SW480 (cell line): ENCODE measurements at places on chromosomes 2 and 18.

GRCh38 chr2:231364961-231365810, 30.3 kb upstream of the B3GNT7 start:
- peak; percentile 72 for DNase-seq

DNA sequence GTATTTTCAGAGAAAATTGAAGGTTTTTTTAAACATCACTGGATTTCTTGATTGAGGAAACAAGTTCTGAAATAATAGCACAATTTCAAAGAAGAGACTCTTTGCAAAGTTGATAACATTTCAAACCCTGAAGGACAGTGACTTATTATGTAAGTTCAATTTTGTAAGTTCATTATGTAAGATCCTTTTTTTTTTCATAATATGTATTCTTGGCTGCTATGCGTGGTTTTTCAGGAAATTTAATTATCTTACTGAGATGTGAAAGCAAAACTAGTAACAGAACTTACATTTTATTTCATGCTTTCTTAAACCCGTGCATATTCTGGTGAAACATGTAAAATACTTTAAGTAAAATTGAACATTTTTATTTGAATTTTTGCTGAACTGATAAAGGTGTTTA, 65.4 kb downstream of the RIF1 start:
- no peak for DNase-seq

DNA sequence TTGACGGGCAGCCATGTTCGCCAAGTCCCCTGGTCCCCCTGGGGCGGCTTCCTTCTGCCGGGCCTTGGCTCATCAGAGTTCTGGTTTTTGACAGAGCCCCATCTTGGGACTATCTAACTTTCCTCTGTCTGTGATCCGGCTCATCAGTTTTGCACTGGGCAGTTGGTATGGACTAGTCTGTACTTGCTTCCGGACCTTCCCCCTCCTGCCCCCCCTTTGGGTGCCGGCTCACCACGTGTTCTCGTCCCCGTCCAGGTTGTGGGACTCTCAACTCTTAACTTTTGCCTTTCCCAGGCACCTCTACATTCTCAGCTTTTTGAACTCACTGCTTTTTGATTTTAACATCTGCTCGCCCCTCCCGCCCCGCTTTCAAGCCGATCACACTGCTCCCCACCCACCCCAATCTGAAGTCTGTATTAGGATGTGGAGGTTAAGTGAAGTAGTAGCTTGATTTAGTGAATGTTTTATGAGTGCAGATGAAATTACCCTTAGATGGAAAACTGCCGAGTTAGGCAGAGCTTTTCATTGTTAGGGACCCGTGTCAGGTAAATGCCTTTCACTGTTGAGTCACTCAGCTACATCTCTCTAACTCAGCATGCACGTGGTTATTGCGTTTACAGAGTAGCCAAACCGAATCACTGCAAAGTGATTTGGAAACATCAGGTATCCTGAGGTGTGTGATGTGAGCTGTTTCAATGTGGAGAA, 874 bp downstream of the WDR43 start:
- DNase-seq, result peak; percentile 63

GRCh38 chr2:236657801-236658200, 88.2 kb downstream of the ACKR3 start:
- DNase-seq, result no peak

GRCh38 chr2:60067006-60067405, 486.4 kb downstream of the BCL11A start:
- DNase-seq, result no peak

DNA sequence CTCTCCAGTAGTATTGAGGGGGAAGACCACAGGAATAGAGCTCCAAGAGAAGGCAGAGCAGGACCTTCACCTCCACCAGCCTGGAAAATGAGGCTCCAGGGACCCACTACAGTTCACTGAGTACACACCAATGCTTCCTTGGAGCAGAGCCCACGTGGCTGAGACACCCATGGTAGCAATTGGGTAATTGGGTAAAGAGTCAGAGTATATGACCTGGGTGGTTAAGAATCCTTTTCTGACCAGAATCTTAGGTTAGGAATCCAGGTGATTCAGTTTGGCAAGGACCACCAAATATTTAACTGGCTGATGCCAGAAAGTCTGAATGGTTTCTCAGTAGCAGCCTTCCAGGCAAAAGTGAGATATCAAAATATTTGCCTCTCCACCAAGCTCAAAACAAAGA, 107.7 kb downstream of the MDH1 start:
- no peak for DNase-seq

DNA sequence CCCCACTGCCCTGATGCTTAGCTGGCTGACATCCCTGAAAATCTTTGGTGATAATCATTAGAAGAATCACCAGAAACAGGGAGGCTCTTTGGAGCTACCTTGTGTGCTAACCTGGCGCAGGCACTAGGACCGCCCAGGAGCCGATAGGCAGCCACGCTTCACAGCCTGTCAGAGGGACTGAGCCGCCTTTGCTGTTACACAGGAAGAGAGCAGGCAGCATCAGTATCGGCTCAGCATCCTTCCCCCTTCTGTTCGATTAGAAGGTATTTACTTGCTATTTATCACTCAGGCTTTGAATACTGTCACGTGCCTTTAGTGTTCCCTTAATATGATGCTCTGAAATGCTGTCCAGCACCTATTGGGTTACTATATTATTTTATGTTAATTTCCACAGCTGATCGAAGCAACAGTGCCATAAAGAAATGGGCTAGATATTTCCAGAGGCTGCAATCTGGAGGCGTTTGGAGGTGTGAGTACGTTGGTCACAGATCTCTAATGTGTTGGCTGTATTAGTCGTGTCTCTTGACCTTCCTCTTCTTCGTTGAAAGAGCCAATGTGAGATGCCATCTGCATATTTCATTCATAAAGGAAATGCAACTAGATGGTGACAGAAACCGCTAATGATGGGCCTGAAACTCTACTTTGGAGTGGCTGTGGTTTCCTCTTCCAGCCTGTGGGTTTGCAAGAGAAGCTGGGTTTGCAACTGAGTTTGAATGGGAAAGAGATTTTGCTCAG, 110.4 kb upstream of the RAB27B start:
- DNase-seq, result peak; percentile 27

DNA sequence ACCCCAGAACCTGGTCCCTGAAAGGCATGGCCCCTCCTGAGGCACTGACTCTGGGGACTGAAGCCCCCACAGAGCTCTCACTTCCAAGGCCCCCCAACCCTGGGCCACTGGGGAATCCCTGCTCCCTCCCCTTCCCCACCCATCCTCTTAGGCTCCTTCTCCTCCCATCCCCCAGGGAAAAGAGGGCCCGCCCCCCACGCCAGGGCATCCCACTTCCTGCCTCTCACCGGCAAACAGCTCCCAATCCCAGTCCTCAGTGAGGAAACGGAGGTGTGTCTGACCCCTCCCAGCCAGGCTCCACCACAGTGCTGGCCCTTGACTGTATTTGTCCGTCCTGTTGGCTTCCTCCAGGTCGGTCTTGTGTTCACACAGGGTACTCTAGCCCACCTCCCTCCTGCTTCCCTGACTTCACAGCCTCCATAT, 35.0 kb upstream of the PTMA start:
- peak; percentile 92 for DNase-seq

GRCh38 chr2:54546518-54546917, 90.4 kb downstream of the SPTBN1 start:
- no peak for DNase-seq

DNA sequence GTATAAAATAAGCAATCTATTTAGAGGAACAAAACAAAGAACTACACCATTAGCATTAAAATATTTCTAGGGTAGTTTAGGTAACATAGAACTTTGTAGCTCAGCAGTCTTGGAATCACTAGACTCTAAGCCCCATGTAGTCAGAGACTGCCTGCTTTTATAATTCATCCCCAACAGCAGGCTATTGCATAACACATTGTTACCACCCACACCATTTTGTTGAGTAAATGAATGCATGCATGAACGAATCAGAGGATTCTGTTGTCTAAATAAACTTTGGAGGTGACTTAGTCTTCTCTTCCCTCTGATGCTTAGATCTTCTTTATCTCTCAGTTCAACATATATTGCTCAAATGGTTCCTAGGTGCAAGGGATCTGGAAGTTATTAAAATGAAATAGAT, 167.6 kb upstream of the TNP1 start:
- DNase-seq, result no peak

DNA sequence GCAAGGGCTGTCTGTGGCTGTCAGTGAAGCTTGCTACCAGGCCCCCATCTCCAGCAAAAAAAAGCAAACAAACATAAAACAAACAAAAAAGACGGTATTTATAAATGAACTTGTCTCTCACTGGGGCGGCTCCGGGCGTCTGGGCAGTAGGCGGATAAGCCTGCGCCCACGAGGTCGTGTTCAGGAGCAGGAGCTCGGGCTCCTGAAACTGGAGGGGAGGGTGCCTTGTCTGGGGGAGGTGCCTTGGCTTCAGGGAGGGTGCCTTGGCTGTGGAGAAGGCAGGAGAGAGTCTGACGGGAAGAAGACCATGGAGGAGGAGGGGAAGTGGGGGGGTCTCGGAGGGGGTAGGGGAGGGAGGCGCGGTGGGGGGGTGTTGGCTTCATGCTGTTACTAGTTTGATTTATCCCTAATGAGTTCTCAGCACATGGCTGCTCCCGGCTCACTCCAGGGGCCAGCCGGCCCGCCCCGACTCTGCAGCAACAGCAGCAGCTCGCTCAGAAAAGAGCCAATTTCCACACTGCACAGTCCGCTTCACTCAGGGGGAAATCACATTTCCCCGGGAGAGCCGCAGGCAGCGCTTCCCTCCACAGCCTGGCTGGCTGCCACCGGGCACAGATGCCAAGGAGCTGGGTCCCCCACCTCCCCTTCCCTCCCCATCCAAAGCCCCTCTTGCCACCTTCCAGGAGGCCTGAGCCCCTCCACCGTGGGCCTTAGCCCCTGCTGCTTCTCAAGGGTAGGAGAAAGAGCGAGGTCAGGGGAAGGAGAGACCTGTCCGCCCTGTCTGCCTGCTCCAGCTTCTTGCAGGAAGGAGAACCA, 38.7 kb downstream of the PSD4 start:
- DNase-seq, result no peak

DNA sequence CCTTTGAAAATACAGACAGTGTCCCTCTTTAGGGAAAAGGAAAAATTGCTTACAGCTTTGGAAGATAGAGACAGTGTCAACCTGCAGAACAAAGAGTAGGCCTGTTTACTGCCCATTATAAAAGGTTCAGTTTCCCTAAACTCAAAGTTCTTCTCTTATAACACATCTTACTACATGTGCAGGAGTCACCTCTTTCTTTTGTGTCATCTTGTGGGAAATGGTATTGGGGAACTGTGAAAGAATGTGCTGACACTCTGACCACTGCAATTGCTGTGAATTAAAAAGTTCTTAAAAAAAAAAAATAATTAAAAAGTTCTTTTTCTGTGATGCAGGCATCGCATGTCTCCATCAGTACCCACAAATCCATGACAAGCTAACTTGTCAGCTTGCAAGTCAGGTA, 2.9 kb upstream of the ITGB6 start:
- DNase-seq, result no peak

- DNase-seq, result no peak
Observed at GRCh38 chr18:9422816-9423519, 52.3 kb upstream of the RALBP1 start.
